Stimulated activated CD8-positive, alpha-beta memory T cell treated with anti-CD3 and anti-CD28 coated beads, Interleukin-7, amount 100 ng/mL, for 1 hour (primary cell): ENCODE measurements at places on chromosomes 1 and 21.

- no peak for DNase-seq
These were observed 113.0 kb downstream of the DMRTB1 start for GRCh38 chr1:53572065-53572814.

- DNase-seq: no peak
These were observed 184.7 kb upstream of the CACYBP start for GRCh38 chr1:174815036-174815435.

DNA sequence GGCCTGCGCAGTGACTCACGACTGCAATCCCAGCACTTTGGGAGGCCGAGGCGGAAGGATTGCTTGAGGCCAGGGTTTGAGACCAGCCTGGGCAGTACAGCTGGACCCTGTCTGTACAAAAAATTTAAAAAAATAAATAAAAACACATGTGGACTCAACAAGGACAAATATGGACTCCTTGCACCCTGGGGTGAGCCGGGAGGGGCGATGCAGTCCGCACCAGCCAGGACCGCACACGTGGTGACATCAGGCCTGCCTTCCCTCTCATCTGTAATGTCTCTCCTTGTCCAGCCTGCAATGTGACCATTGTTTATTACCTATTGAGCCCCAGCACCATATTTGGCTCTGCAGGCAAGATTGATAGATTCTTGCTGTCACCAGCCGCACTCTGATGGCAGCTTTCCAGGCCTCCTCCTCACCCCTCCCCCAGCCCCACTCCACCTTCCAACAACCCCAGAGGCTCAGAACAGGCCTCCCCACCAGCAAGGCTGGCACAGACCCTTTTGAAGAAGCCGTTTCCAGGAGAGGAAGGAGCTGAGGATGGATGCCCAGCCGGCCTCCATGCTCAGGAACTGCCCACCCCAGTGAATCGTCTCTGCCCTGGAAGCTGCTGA is 55.2 kb downstream of the IRF2BP2 start:
- no peak for DNase-seq

- no peak for DNase-seq
These were observed 34.8 kb upstream of the LYST start for GRCh38 chr1:235901461-235901860.

DNA sequence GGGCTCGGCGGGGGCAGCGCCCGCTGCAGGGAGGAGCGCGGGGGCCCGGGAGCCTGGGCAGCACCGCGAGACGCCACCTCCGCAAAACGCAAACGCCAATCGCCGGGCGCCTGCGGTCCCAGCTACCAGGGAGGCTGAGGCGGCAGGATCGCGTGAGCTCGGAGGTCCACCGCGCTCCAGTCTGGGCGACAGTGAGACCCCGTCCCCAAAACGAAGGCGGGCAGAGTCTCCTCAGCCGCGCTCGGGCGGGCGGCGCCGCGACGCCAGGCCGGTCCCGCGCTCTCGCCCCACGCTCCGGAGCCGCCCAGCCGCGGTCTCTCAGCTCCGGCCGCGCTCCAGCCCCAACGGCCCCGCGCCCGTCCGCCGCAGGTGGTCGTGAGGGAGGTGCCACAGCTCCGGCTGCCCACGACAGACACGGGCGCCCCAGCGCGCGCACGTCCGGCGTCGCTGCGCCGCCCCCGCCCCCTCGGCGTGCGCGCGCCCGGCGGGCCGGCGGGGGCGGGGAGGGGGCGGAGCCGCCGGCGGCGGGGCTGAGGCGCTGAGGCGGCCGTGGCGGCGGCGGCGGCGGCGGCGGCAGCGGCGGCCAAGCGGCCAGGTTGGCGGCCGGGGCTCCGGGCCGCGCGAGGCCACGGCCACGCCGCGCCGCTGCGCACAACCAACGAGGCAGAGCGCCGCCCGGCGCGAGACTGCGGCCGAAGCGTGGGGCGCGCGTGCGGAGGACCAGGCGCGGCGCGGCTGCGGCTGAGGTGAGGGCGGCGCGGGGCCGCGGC is at the start of gene ADARB1:
Gene ADARB1, plus strand, starts transcription at position 533 of the 770 bp plus-strand sequence. CDS start 97,077 bp downstream, outside the sequence.
- peak; percentile 40 for DNase-seq

DNA sequence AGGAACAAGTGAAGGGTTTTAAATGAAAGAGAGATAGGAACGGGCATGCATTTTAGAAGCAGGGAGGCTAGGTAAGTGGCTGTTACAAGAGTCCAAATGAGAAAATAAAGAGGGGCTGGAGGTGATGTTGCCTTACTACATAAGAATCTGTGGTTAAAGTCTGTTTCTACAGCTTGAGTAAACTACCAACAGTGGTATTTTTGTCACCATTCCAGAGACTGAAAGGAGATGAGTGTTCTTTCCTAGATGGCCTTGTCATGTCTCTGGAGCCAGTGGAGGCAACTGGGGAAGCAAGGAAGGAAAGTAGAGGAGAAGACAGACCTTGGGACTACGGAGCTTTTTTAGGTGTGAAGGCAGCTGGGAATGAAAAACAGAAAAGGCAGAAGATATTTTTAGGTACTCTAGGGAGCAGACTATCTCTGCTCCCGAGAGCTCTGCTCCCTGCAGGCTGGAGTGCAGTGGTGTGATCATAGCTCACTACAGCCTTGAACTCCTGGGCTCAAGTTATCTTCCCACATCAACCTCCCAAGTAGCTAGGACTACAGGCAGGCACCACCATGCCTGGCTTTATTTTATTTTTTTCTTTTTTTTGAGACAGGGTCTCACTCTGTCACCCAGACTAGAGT is 12.2 kb downstream of the HDAC1 start:
- DNase-seq: no peak

GRCh38 chr1:15196807-15197530 is 43.4 kb downstream of the TMEM51 start:
- no peak for DNase-seq

- no peak for DNase-seq
These were observed 30.3 kb upstream of the PLA2G2C start for GRCh38 chr1:20216574-20216973.

GRCh38 chr1:57067863-57068262 is 102.0 kb upstream of the C8B start:
- DNase-seq: no peak

- no peak for DNase-seq
These were observed 127.1 kb upstream of the GADD45A start for GRCh38 chr1:67557696-67558448.

DNA sequence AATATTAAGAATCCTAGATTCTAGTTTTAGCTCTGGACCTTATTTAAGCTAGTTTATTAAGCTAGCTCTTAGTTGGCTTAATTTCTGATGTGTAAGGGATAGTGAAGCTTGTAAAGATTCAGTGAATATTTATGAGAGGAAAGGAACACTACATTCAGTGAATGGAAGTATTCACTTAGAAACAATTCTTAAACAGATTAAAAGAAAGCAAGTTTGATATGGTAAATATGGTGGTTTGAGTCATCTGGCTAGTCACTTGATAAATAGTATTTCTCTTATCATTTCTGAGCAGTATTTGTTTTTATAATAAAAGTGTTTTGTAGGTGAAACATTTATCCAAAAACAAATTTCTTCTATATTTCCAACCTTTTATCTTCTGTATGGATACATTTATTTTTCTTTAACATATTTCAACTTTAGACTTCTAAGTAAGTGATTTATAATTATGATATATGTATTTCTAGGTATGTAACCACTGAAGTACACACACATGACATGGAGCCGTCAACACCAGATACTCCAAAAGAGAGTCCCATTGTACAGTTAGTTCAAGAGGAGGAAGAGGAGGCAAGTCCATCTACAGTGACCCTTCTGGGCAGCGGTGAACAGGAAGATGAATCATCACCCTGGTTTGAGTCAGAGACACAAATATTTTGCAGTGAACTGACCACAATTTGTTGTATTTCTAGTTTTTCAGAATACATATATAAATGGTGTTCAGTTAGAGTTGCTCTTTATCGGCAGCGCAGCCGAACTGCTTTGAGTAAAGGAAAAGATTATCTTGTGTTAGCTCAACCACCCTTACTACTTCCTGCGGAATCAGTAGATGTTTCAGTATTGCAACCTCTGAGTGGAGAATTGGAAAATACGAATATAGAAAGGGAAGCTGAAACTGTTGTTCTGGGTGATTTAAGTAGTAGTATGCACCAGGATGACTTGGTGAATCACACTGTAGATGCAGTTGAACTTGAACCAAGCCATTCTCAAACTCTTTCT is 55.6 kb downstream of the SUCO start:
- no peak for DNase-seq

DNA sequence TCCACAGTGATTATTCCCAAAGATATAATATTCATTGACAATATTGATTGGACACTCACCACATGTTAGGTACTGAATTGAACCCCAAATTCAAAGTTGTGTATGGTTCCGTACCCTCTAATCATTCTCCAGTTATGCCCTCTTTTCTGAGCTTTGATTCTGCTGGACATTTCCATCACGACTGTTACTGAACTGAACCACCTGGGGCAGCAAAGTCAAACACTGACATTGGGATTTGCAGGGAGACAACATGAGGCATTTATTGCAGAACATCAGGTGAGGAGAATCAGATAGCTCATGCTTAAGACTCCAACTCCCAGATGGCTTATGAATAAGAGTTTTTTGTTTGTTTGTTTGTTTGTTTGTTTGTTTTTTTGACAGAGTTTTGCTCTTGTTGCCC is 420.9 kb downstream of the DISC1 start:
- no peak for DNase-seq

DNA sequence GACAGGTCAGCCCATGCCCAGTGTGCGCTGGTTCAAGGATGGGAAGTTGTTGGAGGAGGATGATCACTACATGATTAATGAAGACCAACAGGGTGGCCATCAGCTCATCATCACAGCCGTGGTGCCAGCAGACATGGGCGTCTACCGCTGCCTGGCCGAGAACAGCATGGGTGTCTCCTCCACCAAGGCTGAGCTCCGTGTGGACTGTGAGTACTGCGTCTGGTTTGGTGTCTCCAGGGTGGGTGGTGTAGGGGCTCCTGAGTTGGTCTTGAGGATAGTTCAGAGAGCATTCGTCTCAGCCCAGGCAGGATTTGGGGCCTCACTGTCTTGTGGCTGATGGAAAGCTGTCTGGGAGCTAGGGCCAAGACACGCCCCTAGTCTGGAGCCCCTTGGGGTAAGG is 83.2 kb downstream of the TRIM11 start:
- DNase-seq: no peak

DNA sequence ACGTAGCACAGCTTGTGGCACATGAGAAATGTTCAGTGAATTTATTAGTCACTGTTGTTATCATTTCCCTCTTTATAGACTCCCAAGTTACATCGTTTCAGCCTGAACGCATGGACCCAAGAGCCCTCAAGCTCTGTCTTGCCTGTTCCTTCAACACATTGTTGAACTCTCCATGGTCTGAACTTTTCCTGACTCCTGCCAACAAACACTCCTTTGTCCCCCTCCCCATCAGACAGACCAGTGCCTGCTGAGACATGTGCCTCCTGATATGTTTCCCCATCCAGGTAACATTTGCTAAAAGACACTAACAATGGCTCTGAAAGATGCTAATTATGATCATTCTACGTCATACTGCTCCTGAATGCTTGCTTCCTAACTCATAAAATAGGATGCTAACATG is 108.7 kb upstream of the NFIA start:
- no peak for DNase-seq

- DNase-seq: no peak
These were observed 2.9 kb downstream of the ZDHHC18 start for GRCh38 chr1:26829184-26829911.

DNA sequence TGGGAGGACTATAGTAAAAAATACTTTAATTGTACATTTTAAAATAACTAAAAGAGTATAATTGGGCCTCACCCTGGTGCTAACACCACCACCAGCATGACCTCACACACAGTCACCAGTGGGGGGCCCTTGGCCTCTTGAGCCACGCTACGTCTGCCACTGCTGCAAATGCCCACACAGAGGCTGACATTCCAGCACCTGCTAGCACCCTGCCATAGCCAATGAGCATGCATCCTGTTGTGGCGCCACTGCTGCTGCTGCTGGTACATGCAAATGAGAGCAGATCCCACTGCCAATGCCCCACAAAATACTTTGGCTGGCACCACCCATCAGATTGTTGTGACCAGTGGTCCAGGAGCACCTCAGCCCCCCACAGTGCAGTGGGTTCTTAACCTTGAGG is 31.5 kb upstream of the TNR start:
- DNase-seq: no peak

- DNase-seq: no peak
These were observed 65.0 kb downstream of the WDR64 start for GRCh38 chr1:241716915-241717656.

- no peak for DNase-seq
These were observed 65.2 kb upstream of the PRKACB start for GRCh38 chr1:84078842-84079202.

GRCh38 chr21:37244501-37245095 is 22.5 kb downstream of the VPS26C start:
- no peak for DNase-seq

DNA sequence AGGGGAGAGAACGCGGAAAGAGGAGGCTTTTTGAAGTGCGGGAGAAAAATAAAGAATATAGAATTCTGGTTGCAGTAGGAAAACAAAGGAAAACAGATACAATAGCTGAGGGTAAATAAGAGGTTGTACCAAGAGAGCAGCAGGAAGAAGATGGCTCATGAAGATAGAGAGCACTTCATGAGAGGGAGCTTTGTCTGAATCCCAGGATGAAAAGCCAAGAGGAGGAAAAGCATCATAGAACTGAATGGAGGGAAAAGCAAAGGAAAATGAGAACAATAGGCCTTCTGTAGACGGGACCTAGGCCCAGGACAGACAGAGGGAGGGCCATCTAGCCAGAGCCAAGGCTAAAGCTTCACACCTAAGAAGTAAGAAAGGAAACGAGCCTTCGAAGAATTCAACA is 49.5 kb downstream of the ATP6V1G3 start:
- DNase-seq: no peak

- no peak for DNase-seq
These were observed 37.8 kb upstream of the POFUT2 start for GRCh38 chr21:45325206-45326168.

GRCh38 chr1:154710106-154710505 is 102.1 kb upstream of the ADAR start:
- DNase-seq: no peak

GRCh38 chr1:90732136-90732535 is 15.0 kb upstream of the BARHL2 start:
- DNase-seq: no peak

DNA sequence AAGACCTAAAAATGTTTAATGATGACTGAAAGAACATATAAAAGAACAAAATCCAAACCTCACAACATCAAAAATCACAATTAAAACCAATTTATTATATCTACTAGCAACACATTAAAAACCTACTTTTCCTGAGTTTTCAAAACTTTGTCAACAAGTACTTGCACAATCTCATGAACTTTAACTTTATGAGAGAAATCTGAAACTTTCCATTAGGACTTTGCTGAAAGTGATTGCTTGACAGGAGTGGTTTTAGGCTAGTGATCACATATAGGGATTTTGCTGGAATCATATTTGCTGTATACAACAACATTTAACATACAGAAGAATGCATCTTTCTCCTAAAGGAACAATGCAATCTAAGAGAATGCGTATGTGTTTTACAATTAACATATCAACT is 13.2 kb downstream of the HNRNPR start:
- DNase-seq: no peak
